Germinal center (tissue), 1 donor: ENCODE measurements at places on chromosomes 5 and 9.

- no peak for DNase-seq
Observed at GRCh38 chr9:75869236-75869635, 21.2 kb upstream of the PCSK5 start.

- DNase-seq = no peak
Observed at GRCh38 chr5:171494452-171495121, 75.1 kb downstream of the FGF18 start.

DNA sequence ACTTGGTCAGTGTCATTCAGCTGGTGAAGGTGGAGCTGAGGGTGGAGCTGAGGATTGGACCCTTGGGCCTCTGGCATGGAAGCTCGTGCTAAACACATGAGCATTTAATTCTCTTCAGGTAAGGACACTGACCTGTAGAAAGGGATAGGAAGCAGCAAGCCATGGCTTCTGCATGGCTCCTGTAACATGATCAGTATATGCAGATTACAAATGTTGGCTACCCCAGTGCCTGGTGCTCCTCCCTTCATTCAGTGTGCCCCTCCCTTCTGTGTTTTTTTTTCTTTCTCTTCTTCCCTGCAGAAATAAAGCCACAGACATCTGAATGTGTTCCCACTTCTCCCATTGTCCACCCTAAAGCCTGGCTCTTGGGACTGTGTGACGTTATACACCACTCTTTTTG, 52.9 kb downstream of the ARHGAP26 start:
- no peak for DNase-seq

DNA sequence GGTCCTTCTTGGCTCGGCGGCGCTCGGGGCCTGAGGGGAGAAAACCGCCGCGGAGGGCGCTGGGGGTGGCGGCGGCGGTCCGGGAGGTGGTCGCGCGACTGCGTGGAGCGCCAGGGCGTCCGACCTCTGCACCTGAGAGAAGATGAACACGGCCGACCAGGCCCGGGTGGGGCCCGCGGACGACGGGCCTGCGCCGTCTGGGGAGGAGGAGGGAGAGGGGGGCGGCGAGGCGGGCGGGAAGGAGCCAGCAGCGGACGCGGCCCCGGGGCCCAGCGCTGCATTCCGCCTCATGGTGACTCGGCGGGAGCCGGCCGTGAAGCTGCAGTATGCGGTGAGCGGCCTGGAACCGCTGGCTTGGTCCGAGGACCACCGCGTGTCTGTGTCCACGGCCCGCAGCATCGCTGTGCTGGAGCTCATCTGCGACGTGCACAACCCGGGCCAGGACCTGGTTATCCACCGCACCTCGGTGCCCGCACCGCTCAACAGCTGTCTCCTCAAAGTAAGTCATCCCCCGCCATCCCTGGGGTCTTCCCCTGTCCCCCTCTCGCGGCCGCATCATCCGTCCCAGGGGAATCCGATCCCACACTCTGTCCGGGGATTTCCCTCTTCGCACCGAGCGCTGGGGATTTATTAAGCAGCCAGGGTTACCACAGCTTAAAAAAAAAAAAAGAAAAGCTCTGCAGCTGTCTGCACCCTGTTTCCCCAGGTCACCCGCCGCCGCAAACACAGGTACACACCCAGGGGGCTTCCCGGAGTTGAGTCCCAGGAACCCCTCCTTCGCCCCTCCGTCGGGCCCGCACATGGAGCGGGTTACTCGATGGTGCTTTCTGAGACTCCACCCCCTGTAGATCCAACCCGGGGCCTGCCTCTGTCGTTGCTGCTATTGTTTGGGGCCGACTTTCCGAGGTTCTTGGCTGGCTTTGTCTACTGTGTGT, at the start of gene GTF3C4:
TSS of gene GTF3C4 (plus strand) at position 8 of the 935 bp plus-strand sequence. CDS start at position 143, 135 bp downstream.
- DNase-seq = peak; percentile 89

- peak; percentile 73 for DNase-seq
Observed at GRCh38 chr5:10635257-10635866, 71.5 kb downstream of the ANKRD33B start.

GRCh38 chr9:129307227-129307970, 129.3 kb upstream of the IER5L start:
- no peak for DNase-seq

DNA sequence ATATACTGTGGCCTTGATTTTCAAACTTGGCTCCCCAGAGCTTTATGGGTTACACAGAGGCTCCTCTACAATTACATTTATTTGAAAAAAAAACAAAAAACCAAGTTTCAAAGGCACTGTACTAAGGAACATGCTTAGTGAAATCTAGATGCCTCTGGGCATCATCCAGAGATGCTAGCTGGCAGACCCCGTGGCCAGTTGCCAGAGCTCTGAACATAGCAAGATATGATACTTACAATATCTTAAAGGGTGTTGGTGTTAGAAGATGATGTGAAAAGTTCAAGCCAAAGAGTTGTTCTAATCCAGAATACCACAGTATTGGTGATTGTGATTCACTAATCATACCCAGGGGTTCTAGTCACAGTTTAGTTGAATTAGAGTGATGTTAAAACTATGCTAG, 87.8 kb downstream of the JAK2 start:
- no peak for DNase-seq

DNA sequence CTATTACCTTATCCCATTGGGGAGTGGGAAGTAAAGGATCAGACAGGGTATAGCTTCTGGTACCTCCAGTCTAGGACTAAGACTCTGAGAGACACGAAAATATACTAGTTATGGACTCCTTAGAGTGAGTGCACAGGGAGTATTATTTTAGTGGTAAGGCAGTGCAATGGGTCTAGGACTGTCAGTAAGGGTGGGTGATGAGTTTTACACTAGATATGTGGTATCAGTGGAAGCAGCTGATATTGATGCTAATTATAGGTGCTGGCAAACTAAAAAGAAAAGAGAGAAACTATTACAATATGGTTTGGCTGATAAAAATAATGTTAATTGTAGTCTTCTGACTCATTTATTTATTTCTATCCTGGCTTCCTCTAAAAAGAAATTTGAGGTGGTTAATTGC, 118.6 kb downstream of the UNC13B start:
- no peak for DNase-seq

GRCh38 chr9:131714161-131714646, 25.7 kb downstream of the RAPGEF1 start:
- DNase-seq = no peak

- no peak for DNase-seq
Observed at GRCh38 chr5:20972419-20972925, 984.5 kb upstream of the CDH18 start.

GRCh38 chr5:100900796-100901781, 2.0 kb downstream of the ST8SIA4 start:
- peak; percentile 74 for DNase-seq
